Hippocampal formation (tissue), 2 donors: ENCODE measurements at places on chromosomes 6 and 20.

- no peak for DNase-seq
Measured at GRCh38 chr20:58693226-58694006, 816 bp downstream of the NPEPL1 start.

DNA sequence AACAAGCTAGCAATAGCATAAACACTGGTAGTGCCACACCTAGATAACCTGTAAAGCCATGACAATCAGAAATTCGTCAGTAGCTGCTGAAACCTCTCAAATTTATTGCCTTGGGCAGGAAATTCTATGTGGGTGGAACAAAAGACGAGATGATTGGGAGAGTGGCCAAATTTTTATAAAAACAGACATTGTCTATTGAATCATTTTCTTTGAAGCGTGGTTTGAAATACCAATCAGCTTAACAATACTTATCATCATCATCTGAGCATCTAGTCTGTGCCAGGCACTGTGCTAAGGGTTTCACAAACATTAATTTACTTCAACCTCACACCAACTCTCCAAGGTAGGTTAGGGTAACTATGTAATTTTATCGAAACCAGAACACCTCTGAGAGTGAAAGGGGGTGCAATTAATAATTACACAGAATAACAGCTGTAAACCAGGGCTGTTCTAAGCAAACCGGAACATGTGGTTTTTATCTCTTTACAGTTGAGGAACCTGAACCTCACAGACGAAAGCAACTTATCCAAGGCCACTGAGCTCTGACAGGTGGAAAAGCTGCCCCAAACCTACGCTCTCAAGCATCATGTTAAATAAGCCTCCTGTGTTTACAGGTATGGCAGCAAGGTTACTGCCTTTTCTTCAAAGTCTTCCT is 43.4 kb downstream of the NHSL1 start:
- DNase-seq = no peak

DNA sequence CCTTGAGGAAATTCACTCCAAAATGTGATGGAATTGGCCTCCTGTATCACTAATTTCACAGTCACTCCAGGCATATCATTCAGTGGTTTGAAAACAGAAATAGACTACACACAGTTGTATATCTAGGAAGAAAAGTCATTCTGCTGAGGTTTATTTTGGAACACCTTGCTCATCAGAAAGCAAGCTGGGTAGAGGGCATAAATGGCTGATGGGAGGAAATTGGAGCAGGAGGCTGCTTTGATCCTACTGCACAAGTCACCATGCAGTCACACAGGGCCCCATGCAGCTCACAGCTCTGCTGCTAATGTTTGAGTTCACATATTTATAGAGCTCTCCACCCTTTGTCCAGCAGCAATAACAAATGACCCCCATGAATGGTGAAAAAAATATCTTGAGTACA is 12.3 kb downstream of the NHLRC1 start:
- DNase-seq = no peak

DNA sequence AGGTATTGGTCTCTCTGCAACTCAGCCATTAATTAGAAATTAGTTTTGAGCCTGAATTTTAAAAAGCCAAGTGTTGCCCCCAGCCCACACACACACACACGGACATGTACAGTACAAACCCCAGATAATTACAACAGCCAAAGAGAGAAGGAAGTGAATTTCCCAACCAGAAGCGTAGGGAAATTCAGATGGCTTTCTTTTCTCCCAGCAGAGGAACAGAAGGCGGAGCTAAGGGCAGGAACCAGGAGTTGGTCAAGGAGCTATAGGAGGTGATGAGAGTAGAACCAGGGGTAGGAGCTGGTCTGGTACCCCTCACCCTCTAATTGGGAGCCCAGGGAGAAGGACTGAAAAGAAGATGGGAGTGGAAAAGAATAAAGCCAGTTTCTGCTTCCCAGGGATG is 3.9 kb upstream of the ZBTB9 start:
- no peak for DNase-seq

GRCh38 chr6:119195204-119195603 is 116.7 kb upstream of the FAM184A start:
- no peak for DNase-seq

GRCh38 chr6:86856937-86857563 is 80.3 kb upstream of the HTR1E start:
- no peak for DNase-seq

DNA sequence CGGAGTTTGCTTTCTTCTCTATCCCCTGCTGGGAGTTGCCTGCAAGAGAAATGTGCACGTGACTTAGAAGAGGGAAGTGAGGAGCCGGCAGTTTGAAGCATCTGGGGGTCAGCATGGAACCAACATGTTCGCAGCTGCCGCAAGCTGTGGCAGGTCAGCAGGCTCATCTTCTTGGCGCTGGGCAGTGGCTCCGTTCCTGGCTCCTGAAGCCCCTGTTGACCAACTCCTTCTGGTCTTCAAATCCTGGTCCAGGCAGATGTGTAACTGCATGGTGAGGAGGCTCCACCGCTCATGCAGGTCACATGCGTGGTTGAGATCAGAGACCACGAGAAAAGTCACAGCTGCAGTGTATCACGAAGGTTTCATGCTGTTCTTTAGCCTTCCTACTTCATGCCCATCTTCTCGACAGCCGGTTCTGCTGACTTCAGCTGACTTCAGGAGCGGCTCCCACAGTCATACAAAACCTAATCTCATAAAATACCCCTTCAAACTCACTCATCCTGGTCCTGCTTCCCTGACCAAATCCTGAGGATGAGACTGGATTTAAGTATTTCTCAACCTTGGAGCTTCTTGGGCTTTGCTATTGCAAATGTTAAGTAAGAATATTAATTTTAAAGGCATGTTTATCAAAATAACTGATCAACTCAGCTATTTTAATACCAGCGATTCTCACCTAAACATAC is 44.9 kb upstream of the BCAS1 start:
- DNase-seq = no peak

- DNase-seq = no peak
Measured at GRCh38 chr6:134235937-134236751, 81.8 kb downstream of the SGK1 start.

DNA sequence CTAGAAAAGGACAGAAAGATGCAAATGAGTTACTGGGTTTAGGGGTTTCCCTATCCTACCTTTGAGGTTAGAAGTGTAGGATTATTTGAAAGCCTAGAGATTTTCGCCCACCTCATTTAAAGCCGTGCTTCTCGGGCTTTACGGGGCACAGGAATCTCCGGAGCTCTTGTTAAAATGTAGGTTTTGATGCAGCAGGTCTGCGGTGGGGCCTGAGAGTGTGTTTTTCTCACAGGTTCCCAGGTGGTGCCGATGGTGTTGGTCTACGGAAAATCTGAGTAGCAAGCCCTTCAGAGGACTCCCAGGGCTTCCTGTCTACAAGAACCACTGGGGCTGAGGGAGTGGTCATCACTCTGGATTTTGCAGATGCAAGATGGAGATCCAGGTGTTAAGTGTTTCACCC is 47.5 kb downstream of the TRAM2 start:
- no peak for DNase-seq

- DNase-seq = no peak
Measured at GRCh38 chr6:169177516-169178166, 76.0 kb downstream of the THBS2 start.

DNA sequence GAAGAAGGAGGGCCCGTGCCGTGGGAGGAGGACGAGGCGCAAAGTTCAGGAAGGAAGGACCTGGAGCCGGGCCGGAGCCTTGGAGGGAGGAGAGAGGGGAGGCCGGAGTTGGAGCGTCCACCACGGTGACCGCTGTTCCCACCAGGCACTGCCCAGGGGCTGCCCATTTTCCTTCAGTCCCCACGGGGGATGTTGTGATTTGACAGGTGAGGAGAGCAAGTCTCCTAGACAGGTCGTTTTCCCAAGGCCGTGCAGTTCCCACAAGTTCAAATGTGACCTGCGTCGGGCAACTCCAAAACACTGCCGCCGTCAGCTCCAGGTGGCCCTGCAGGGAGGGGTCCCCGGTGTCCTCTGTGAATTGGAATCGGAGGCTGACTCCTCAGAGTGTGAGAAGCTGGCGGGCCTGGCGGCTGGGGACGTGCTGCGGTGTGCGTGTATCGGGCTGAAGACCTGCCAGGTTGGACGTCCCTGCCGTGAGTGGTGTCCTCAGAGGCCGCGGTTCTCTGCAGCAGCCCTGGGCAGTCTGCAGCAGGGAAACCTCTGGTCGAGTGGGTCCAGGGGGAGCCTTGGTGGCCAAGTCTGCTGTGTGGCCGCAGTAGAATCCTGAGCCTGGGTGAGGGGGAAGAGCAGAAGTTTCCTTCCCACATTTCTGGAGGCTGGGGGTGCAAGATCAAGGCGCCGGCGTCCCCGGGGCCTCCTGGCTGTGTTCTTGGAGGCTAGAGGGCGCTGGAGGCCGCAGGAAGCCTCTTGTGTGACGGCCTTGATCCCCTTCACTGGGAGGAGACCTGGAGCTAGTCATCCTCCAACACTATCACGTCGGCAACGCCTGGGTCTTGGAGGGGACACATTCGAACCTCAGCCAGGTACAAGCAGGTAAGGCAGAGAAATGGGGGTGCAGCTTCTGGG is 115.1 kb upstream of the FRMD1 start:
- DNase-seq = no peak

DNA sequence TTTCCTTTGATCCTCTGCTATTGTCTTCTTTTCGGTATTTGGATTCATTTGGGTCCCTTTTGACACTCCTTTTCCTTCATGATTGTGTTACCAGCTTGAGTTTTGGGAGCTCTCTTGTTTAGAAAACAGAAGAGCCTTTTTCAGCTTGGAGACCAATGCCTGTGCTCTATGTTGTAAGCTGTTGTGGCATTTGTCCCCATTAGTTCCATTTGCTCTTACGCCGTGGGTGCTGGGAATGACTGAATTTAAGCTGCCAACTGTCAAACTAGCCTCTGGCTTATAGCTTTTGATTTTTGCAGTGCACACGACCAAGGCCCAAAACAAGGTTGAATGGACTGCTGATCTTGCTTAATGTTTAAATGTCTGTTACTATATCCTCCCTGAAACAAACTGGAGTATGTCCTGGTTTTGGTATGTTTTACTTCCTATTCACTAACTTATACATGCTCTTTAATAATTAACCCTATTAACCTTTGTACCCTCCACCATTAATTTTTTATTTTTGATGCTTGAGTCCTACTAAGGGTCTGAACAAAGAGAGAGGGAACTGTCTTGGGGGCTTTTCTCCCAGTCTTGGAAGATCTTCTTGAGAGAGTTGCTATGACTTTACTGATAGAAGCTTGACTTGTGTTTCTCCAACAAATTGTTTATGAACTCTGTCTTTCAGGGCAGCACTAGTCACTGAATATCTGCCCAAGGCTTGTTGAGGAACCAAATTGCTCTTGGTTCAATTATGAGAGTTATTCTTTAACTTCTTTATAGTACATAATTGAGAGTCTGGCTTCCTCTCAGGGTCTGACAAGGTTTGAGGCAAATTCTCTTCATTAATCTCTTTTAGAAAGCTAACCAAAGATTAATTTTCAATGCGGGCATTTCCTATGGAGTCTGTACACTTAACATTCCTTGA is 100.3 kb upstream of the SIRPG start:
- DNase-seq = no peak

GRCh38 chr20:35739294-35740163 is 2.5 kb downstream of the RBM39 start:
- no peak for DNase-seq

- DNase-seq = no peak
Measured at GRCh38 chr6:134816780-134817179, 133.1 kb downstream of the ALDH8A1 start.

DNA sequence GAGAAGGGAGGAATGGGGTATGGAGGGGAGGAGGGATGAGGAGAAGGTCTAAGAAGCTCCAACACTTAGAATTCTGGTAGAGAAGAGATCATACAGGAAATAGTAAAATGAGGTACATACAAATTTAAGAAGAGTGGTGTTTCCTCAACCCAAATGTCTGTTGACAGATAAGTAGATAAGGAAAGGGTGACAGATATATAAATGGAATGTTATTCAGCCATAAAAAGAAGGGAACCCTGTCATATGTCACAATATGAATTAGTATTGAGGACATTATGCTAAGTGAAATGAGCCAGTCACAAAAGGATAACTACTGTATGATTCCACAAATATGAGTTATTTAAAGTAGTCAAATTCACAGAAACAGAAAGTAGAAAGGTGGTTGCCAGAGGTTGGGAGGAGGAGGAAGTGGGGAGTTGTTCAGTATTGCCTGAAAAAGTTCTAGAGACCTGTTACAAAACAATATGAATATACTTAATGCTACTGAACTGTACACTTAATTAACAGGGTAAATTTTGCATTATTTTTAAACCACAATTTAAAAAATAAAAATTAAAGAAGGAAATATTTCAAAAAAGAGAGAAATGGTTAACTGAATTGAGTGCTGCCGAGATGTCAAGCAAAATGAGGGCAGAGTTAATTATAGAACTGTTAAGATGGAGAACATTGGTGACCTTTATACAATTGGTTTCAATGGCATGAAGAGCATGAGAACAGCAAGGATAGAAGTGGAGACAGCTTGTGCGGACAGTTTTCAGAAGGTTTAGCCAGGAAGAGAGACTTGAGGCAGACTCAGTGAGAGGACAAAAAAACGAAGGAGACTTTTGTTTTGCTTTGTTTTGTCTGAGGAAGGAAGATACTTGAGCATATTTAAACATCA is 47.6 kb upstream of the ADGRF4 start:
- no peak for DNase-seq

DNA sequence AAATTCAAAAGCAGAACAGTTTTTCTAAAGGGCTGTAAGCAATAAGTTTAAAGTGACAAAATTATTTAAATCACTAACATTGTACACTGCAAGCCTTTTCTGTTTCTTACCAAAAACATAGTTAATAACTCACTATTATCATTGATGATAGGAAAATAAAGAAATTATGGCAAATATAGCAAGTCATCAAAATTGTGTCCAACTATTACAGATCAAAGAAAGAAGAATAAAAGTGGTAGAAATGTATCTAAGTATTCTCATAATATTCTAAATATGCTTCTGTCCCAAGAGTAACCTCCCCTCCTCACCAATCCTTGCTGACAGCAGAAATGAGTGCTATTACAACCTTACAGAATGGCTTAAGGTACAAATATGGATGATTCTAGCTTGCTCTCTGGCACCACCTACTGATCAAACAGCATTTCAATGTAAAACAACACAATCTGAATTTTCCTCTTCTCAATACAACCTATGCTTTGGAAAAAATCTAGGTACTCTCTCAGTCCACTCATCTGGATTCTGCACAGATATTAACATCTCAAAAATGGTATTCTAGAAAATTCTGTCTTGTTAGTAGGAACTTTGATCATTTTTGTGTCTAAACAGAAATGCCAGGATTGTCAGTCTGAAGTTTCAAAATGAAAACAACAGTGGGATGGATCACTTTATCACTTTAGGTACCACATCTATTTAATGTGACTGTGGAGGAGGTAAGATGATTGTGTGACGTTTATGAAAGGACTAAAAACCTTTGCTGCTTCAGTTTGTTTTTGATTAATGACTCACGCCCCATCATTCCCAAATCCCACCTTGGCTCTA is 40.9 kb downstream of the ZFP64 start:
- DNase-seq = no peak

GRCh38 chr6:126380072-126380583 is 40.2 kb downstream of the CENPW start:
- DNase-seq = no peak

DNA sequence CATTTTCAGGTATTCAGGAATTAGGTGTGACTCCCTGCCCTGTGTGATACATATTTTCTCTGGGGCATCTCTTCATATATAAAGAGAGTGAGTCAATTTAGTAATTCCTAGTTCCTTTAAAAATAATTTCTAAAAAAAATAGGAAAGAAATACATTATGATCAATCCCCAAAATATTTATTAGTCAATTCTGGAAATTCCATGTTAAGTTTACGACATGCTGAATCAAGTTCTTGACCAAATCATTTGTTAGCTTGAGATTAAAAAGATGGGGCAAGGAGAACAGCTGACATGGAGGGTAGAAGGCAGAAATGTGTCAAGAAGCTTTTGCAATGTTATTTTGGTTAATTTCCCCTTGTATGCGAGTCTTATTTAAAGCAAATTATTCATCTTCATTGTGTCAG is 22.7 kb upstream of the PRDM1 start:
- DNase-seq = no peak

GRCh38 chr20:14687313-14687712 is 349.9 kb upstream of the FLRT3 start:
- no peak for DNase-seq
